Stimulated activated CD8-positive, alpha-beta memory T cell treated with anti-CD3 and anti-CD28 coated beads, Interleukin-4, amount 100 ng/mL, for 48 hours (primary cell): ENCODE measurements at places on chromosomes 12 and 14.

DNA sequence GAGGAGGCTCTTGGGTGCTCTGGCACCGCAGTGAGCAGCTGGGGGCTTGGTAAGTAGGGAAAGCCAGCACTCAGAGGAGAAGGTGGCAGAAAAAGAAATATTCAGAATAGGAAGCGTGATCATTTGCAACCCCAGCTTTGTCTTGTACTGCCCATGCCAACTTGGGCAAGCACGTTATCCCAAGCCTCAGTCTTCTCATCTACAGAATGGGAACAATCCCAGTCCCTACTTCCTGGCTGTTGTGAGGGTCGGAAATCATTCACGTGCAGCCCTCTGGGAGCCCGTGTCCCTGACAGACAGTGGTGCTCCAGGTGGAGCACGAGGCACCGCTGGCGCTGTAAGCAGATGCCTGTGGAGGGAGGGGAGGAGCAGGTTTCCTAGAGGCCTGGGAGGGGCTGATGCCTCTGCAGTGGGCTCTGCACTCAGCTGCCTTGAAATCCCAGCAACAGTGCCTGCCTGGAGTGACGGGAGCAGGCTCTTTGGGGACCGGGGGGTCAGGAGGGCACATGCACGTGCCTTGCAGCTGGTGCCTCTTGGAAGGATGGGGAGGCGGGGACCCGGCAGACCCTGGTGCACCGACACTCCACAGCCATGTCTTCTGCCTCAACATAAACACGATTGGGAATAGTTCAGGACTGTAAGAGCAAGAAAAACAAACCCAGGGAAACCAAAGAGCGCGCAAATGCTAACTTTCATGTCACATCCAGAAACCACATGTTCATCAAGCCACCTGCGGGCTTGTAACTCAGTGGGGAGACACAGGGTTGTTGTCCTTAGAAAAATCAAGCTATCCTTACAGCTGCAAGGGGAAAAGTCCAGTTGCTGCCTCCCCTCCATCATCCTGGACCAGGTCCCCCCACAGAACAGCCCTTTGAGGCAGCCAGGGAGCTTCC, 86.5 kb upstream of the DIO3 start:
- peak; percentile 9 for DNase-seq

DNA sequence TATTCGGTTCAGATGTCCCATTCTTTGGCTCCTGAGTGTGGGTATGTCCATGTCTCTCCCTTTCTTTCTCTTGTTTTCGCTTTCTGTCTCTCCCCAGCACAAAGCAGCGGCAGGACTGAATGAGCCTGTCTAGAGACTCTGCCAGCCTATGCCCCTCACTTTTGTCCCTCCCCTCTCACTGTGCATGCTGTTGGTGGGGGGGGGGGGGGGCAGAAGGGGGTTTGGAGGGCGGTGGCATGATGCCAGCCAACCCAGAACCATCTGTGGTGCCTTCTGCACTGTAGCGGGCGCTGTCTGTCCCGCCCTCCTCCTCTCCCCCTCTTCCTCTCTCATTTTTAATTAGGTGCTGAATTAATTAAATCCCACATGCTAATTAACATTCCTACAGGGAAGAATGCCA, 17.7 kb downstream of the NGDN start:
- DNase-seq = no peak

DNA sequence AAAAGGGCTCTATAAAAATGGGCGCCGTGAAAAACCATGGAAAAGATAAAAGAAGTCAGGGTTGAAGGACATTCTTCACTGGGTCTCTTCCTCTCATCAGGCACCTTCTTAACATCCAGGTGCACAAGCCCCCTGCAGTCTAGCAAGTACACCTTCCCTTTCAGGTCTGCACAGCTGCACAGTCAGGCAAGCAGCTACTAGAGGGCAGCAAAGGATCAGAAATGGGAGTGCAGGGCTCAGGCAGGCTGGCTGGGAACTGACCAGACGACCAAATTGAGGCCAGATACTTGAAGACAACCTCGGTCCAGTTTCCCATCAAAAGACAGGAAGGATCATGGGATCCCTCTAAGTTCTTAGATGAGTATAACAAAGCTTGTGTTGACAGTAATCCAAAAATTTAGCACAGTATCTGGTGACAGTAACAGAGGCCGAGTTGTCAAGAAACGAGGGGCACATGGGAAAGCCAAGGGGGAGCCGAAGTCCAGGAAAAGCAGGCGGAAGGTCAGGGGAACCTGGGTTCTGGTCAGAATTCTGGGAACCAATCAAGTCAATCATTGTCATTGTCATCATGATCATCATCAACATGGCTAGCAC, 10.1 kb upstream of the GRIP1 start:
- peak; percentile 35 for DNase-seq

- no peak for DNase-seq
Observed at GRCh38 chr12:105841840-105842239, 296.9 kb downstream of the NUAK1 start.

DNA sequence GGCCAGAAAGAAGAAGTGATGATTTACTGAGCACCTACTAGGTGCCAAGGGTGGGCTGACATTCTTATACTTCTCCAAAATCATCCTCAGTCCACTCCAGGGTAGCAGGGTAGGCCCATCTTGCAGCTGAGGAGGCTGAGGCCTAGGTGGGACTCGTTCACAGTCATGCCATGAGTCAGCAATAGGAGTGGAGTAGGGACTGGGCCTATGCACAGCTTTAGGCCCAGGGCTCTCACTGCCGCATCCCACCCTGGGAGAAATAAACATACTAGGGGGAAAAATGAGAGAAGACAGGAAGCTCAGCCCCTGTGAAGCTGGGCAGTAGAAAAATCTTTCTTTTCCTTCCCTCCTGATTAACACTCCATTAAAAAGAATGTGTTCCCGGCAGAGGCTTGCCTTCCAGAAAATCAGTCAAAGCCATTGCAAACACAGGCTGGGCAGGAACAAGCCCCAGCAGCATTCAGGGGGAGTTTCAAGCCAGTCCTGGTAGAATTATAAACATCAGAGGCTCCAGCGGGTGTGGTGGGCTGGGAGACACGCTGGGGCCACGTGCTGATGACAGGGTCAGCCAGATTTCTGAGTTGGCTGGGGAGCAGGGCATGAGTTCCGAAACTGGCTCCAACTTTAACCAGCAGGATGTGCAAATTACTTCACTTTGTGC, 1.8 kb downstream of the HSPB8 start:
- DNase-seq = no peak

DNA sequence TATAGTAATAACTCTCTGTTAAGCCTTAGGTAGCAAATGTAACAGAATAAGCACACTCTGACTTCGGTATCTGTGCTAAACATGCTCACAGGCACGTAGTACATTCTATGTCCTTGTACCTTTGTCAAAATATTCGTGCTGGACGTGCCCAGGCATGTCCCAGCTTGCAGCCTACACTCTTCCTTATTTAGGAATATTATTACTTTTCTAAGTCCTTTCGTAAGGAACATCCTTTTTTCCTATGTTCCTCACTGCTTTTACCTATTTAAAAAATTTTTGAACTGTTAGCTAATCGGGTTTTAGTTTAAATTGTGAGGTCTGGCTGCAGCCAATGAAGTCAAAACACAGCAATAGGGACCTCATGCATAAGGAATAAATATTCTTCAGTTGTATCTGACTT, 24.1 kb upstream of the UBC start:
- DNase-seq = no peak

GRCh38 chr14:85579942-85580341, 50.0 kb downstream of the FLRT2 start:
- no peak for DNase-seq

DNA sequence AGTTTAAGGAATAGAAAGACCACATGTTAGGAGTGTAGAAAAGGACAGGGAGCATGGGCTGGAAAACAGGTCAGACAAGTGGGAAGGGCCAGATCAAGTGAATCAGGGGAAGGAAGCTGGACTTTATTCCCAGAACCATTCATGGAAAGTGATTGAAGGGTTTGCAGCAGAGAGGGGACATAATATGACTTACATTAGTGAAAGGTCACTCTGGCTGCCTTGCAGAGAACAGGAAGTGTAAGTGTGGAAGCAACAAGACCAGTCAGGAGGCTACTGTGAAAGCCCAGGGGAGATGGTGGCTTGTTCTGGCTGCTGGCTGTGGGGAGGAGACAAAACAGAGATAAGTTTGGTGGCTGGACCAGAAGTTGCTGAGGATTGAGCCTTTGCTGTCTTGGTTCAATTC, 69.1 kb downstream of the VCPKMT start:
- no peak for DNase-seq

- no peak for DNase-seq
Observed at GRCh38 chr12:122880155-122880667, 15.7 kb downstream of the VPS37B start.

GRCh38 chr14:100762901-100763300, 36.2 kb downstream of the DLK1 start:
- no peak for DNase-seq

- DNase-seq = no peak
Observed at GRCh38 chr14:95901054-95901453, 24.4 kb downstream of the TUNAR start.

- DNase-seq = no peak
Observed at GRCh38 chr14:89900802-89901201, 53.7 kb downstream of the EFCAB11 start.

DNA sequence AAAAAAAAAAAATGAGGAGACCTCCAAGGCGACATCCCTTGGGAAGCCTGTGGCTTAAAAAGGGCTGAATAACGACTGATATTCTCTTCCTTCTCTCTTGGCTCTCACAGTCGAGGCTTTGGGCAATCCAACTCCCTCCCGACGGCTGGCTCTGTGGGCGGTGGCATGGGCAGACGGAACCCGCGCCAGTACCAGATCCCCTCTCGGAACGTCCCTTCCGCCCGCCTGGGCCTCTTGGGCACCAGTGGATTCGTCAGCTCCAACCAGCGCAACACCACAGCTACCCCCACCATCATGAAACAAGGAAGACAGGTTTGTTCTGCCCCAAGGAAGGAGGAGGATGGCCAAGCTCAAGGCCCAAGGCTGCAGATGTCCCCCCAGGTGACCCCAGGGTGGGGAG, 127.8 kb downstream of the GCH1 start:
- no peak for DNase-seq
